Muscle of back (tissue), 13 donors: ENCODE measurements at places on chromosomes 12 and 14.

DNA sequence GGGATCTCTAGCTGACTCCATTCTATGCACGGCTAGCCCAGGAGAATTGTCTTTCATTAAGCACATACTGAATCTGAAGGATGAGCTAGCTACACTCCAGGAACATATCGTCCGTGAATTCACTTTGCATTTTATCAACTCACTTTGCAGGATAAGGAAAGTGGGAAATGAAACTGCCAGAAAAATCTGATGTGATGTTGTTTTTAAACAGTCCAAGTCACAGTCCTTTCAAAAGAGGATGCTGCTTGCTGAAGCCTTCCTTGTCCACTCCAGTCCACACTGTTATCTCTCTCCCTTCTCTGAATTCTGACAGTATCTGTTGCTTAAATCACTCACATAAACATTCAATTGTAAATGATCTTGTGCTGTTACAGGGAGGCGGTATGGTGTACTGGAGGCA lies 12.7 kb upstream of the TMCC3 start:
- DNase-seq = no peak

DNA sequence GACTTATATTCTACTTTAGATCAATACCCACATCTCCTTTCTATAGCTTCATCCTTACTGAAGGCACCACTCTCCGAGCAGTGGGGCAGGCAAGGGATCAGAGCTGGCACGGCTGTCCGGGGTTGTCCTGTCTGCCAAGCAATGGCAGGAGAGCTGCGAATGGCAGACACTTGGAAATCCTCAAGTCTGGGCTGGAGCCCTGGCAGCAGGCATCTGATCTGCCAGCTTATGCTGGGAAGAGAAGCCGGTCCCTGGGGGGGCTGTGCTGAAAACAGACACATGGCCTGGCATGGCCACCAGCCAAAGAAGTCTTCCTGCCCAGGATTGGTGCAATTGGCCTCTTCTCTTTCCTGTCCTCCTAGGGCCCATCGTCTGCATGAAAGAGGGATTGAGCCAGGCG lies 280.2 kb upstream of the PWP1 start:
- no peak for DNase-seq

DNA sequence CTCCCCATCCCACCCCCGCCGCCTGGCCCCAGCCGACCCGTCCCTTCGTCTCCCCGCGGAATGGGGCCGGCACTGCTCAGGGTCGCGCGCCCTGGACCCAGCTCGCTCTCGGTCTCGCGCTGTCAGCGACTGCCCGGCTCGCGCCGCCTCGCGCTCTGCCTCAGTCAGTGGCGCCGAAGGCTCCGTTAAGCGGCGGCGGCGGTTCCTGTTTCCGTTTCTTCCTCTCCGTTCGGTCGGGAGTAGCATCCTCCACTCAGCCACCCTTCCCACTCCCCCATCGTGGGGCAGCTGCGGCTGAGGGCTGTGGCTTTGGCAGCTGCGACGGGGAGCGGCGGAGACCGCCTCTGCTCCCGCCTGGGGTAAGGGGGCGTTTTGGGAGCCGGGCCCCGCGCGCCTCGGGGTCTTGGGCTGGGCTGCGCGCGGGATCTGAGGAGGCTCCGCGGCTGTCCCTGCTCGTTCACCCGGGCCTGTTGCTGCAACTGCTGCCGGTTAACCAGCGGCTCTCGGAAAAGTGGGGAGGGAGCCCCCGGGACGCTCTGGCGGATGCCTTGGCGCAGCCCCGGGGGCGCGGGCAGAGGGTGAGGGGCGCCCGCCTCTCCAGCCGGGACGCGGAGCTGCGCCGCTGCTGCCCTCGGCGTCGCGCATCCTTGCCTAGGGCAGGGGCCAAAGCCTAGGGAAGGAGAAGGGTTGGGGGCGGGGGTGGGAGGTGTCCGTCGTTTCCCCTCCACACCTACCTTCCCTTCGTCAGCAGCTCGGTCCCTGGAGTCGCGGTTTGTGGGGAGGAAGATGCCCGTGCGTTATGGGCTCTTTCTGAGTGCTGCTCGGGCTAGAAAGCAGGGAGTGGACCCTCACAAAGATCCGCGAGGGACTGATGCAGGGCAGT lies 567 bp downstream of the FUT8 start:
- DNase-seq = peak; percentile 88

- DNase-seq = peak; percentile 70
These were observed 236.7 kb downstream of the BCL11B start for GRCh38 chr14:99035268-99035667.

- no peak for DNase-seq
These were observed 65.9 kb downstream of the SPRING1 start for GRCh38 chr12:116672010-116672409.

DNA sequence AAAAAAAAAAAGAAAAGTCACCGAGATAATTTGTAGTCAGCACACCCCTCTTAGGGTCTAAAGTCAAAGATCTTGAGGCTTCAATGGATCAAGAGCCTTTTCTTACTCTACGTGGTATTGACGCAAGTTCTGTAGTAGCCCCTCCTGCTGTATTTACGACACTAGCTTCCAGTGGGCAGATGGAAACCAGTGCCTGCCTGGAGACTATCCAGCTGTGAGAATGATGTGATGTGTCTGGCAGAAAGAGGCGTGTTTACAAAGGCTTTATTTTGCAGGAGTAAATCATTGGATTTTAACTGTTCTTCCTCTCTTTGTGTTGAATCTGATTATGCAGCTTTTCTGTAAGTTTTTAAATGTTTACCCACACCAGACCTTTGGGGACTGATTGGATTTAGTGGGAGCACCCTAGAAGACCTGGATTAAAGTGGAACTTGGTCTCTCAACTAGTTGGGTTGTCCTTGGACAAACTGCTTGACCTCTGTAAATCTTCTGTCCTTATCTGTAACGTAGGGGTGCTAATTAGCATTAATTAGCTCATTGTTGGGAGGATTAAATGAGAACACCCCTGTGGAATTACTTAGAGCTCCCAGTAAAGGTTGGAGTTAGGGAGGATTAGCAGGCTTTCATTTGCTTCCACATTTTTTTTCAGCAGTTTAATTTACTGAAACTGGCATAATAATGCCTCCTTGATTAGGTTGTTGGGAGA lies 72.4 kb downstream of the RASSF3 start:
- no peak for DNase-seq

DNA sequence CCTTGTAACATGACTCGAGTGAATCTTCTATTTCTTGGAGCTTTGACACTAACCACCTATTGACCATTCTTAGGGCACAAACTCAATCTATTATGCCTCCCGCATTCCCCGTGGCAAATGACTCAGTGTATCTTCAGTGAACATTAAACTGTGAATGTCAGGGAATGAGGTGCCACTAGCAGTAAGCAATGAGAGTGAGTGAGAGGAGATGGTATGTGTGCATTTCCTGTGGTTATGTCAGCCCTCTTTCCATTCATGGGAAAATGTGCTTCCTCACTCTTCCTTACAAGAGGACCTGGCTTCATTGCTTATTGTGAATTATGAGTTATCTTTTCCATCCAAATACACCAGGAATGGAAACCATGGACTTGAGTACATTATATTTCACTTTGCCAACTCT lies 229.2 kb downstream of the EMP1 start:
- DNase-seq = peak; percentile 86

DNA sequence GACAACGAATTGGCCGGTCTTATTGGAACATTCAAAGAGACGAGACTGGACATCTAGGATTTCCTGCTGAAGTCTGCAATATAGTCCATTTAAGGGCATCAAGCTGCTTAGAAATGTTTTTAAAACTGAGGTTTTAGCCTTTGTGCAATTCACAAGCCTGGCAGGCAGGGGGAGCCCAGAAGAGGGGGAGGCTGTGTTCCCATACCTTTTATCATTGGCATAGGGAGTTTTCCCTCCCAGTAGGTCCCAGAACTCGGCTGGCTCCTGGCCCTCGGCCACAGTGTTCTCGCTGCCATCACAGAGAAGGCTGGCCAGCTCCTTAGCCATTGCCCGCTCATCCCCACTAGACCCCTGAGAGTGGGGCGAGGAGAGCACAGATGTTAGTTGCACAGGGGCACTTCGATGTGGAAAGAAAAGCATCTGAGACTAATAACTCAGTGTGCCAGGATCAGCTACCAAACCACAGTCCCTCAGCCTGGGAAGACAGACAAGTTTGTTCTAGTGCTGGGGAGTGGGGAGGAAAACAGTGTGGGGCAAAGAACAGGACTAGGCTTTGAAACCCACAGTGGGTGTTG lies 15.1 kb downstream of the AVIL start:
- no peak for DNase-seq

DNA sequence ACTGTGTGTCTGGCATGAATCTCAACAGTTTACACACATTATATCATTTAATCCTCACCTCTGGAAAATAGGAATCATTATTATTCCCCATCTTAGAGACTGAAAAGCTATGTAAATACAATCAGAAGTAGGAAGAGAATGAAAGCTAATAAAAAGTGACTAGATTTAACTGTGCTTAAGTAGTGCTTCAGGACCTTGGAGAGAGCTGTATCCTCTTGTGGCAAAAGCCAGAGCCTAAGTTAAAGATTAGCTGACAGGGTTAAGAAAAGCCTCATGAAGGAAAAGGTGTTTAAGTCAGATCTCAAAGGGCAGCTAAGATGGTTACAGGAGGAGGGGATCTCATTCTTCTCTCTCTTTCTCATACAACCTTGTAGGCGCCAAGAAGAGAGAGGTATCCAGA lies 65.3 kb upstream of the TMEM233 start:
- DNase-seq = no peak

GRCh38 chr12:116146386-116146785 lies 131.1 kb downstream of the MED13L start:
- no peak for DNase-seq

DNA sequence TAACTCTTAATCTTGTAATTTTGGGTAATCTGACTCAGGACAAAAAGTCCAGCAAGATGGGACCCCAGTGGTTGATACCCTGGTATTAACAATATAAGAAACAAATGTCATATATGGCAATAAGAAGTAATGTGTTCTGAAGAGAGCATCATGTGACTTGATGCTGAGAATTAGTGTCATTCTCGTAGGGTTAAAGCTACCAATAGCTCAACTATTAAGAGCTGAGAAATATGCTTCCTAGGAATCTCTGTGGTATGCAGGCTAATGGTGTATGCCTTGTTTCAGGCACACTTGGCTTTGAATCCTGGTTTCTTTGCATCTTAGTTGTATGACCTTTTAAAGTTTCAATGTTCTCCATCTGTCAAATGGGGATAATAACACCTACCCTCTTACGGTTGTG lies 9.1 kb downstream of the MYRFL start:
- DNase-seq = no peak

GRCh38 chr12:52119398-52120254 lies 40.1 kb downstream of the SMIM41 start:
- DNase-seq = no peak

DNA sequence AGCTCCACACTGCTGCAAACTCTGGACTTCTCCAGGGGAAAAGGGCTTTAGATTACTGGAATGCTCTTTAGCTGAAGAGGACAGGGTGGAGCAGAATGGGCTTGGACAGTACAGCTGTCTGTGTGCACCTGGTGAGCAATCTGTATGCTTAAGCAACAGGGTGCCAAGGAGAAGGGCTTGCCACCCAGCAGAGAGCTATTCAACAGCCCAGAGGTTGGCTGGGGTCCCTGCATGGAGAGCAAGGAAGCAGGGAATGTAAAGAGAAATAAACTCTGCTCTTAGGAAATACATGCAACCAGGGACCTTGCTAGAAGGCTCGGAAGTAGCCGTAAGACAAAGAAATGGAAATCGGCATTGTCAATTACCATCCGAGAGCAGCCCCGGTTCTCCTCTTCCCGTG lies 53.0 kb upstream of the CORO1C start:
- DNase-seq = no peak

DNA sequence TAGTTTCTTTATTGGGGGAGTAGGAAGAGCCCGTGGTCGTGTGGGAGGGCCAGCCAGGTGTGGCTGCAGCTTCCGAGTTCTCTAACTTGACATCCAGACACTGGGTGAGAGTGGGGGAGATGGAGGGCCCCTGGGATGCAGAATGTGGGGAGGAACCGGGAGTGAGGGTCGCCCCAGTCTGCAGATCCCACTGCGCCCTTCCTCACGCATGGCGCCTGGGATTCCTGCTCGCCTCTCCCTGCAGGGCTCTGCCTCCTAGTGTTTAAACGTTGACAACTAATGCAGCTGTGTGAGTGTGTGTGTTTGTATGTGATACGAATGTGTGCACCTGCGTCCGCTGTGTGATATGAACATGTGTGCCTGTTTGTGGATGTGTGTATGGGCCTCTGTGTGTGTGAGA lies 34.6 kb downstream of the FZD10 start:
- DNase-seq = no peak

- DNase-seq = no peak
These were observed 63.3 kb downstream of the EP400 start for GRCh38 chr12:132012919-132013568.

DNA sequence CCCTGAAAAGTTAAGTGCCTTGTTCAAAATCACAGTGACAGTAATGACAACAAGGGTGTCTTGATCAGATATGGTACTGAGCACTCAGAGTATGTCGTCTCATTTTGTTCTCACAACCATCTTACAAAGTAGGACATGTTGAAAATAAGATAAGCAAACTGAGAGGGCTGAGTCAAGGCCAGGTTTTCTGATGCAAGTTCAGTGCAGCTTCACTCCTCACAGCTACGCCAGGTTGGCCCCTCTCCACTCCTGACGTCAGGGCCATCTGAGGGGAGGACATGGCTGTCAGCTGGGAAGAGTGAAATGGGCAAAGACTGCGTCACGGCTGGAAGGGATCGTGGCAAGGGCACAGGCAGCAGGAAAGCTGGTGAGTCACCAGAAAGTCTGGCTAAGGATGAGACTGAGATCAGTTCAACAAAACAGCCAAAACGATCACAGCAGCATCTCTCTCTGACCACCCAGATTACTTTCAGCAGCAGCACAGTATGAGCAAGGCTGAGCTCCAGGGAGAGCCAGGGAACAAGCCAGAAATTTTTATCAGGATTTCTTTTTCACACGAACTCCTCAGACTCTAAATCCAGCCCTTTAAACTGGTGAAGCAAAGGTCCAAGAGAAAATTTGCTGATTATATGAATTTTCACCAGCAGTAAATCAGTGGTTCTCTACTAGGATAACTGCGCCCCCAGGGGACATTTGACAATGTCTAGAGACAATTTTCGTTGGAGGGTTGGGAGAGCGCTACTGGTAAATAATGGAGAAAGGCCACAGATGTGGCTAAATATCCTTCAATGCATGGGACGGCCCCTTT lies 297.9 kb upstream of the AMIGO2 start:
- peak; percentile 90 for DNase-seq

GRCh38 chr14:50831726-50832168 lies 785 bp upstream of the NIN start:
- DNase-seq = no peak

DNA sequence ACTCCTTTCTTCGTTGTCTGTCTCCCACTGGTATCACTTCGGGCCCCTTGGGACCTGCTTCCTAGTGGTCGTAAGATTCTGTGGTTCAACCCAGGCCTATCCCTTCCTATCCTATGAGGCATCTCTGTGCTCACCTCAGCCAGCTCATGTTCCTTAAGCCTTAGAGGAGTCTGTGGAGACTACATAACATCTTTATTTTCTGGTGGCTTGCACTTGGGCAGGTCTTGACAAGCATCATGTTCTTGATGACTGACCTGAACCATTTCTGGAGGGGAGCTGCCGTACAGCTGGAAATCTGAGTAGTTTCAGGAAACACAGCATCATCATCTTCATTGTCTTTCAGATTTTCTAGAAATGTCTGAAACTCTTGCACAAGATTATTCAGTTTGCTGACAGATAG lies 69.3 kb downstream of the PPFIBP1 start:
- DNase-seq = no peak

GRCh38 chr14:68349900-68350629 lies 442.8 kb downstream of the ZFP36L1 start:
- DNase-seq = peak; percentile 81
